ENCODE measurements at places on chromosomes 12 and 14. TPM values are rescaled to one million over a fixed set of nuclear protein-coding genes. Genes with fewer than 3 reads are reported as not detected.

DNA sequence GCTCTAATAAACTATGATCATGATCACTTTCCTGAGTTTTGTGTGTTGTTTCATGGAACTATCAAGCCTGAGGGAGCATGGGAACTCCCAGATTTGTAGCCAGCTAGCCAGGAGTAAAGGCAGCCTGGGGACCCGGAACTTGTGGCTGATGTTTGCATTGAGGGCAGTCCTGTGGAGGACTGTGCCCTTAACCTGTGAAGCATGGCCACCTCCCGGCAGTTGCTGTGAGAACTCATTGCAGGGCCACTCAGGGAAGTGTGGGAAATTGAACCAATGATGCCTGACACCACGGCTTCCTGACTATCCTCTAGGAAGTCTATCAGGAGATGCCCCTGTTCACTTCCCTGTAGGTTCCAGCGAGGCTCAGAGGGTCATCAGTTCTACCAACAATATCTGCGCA, 250.6 kb downstream of the DAD1 start:
- no peak for DNase-seq

DNA sequence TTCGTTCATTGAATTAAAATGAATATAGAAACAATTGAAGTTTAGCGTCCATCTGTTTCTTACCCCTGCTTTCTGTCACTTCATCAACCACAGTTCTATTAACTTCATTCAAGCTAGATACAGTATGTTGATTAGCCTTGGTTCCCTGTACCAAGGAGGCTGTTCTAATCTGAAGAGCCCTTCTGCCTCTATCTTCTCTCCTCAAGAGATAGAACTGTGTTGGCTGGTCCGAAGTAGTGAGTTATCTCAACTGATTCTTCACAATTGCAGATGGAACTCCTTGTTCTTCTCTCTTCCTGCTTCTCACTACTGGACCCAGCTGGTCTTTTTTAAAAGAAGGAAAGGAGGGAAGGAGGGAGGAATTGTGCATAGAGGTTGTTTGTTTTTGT, 82.1 kb upstream of the TRAF3 start:
- no peak for DNase-seq

DNA sequence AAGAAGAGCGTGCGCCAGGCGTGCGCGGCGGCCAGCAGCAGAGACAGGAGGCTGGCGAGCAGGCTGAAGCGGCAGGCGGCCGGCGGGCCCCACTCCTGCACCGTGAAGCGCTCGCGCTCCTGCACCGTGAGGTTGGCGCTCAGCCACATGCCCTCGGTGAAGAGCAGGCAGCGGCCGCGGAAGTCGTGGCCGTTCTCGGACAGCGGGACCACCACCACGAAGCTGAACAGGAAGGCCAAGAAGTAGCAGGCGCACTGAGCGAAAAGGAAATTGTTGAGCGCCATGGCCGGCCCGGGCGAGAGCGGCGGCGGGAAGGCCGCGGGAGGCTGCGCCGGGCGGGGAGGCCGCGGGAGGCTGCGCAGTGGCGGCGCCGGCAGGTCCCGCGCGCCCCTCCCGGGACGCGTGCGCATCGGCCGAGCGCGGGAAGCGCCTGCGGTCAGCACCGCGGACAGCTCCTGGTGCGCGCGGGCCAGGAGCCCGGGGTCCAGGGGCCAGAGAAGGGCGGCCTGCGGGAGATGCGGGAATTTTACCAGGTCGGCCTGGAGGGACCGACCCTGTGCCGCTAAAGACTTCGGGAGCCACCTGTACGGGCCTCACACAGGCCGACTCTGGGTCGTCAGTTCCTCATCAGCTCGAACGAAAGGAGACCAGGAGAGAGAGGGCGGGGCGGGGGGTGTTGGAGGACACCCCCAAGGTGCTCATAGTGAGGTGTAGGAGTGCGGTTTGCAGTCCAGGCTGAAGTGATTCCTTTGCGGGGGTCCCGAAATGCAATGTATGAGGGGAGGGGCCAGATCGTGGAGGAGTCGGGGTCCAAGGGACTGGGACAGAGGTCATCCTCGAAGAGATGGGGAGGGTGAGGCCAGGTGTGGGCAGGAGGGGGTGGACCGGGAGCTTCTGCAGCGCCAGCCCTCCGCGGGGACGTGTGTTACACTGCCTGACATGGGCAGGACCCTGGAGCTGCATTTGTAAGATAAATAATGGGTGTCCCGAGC, at the start of gene TMEM179:
TMEM179 (minus strand) TSS at position 315 of the 992 bp plus-strand sequence; CDS start at position 284, 31 bp downstream.
- DNase-seq = no peak

- no peak for DNase-seq
These were observed 94.9 kb upstream of the NEDD1 start for GRCh38 chr12:96812153-96812552.

GRCh38 chr14:29865299-29865698, 62.3 kb downstream of the PRKD1 start:
- DNase-seq = no peak

DNA sequence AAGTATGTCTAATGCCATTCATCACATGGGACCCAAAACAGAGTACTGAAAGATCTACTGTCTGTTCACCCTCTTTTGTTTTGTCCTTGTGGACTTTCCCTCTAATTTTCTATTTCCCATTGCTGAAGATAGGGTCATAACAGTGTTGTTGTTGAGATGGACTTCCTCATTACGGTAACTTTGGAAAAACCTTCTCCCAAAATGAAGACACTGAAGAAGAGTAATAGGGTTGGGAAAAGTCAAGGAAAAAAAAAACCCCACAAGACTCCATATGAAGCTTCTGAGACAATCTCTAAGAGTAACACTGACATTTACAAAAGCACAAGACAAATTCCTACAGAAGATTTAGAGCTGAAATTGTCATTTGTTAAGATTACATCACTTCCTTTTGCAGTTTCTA, 36.7 kb downstream of the EXOC5 start:
- no peak for DNase-seq

DNA sequence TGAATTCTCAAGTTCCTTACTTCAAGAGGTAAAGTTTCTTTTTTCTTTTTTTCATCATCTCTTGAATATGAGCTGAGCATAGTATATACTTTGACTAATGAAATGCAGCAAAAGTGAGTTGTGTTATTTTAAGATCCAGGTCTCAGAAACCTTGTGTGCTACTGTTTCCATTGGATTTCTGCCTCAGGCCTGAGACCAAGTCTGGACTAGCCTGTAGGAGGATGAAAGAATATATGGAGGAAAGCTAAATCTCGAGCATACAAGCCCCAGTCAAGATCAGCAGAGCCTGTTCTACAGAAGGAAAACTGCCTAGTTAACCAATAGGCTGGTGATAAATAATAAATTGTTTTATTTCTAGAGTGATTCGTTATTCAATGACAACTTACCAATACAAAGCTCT, 652.5 kb downstream of the C12orf50 start:
- no peak for DNase-seq

DNA sequence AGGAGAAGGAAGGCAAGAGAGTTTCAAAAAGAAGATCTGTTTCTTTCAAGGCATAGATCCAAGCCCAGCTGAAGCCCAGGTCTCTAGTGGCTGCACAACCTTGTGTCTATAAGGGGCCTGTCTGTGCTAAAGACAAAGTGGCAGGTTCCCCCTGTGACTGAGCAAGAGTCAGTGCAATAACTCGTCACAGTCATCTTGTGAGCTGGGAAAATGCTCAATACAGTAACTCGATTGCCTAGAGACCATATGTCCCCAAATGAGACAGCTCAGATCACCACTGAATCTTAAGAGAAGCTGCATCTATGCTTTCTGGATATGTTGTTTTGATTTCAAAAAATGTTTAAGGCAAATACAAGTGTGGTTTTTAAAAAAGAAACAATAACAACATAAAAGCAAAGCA, 24.2 kb downstream of the ST8SIA1 start:
- no peak for DNase-seq

DNA sequence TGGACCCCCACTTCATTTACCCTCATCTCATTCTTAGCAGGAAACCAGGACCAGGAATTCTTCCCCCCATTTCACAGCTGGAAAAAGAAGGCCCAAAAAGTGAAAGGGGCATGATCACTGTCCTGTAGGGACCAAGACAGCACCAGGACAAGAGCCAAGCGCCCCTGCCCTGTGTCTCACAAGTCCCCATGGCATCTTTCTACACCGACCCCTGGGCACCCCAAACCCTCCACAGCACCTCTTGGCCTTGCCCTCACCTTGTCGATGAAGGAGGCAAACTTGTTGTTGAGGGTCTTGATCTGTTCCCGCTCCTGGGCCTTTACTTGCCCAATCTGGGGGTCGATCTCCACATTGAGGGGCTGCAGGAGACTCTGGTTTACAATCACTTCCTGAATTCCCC, 710 bp downstream of the KRT76 start:
- DNase-seq = no peak

- DNase-seq = peak; percentile 69
These were observed 67.2 kb downstream of the CCDC92 start for GRCh38 chr12:123905319-123905925.

The PAX9 gene
- total RNA-seq = 0.77 TPM

The MED6 gene
- total RNA-seq = 28.0 TPM
